Stimulated activated CD8-positive, alpha-beta memory T cell treated with anti-CD3 and anti-CD28 coated beads, Interleukin-7, amount 100 ng/mL, for 1 hour (primary cell): ENCODE measurements at places on chromosomes 1 and 21.

DNA sequence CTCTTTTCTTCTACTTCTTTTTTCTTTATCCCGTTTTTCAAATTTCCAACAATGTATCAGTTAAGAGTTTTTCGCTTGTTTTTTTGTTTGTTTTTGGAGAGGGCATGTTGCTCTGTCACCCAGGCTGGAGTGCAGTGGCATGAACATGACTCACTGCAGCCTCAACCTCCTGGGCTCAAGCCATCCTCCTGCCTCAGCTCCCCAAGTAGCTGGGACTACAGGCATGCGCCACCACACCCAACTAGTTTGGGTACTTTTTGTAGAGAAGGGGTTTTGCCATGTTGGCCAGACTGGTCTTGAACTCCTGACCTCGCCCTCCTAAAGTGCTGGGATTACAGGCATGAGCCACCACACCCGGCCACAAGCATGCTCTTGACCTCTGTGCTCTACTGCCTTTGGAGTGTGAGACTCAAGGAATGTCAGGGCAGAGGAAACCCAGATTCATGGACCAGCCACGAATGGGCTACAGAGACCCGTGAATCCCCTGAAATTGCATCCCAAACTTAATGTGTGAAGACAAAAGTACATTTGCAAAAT is 65.1 kb upstream of the HSD17B7 start:
- no peak for DNase-seq

DNA sequence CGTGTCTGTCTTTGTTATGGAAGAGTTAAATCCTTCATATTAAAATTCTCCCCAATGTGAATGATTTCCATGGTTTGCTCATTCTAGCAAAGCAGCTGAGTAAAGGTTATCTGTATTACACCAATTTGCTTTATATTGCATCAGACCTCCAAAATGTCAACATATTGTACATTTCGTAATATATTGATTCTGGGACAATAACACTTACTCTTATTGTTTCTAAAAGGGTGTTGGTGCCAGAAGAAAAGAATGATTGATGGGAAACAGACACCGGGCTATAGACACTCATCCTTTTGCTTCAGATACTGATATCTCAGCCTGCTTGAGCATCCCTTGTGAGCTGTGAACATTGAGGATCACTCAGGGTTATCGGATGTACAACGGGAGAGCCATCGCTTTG is 7.0 kb downstream of the NTNG1 start:
- DNase-seq, result no peak

DNA sequence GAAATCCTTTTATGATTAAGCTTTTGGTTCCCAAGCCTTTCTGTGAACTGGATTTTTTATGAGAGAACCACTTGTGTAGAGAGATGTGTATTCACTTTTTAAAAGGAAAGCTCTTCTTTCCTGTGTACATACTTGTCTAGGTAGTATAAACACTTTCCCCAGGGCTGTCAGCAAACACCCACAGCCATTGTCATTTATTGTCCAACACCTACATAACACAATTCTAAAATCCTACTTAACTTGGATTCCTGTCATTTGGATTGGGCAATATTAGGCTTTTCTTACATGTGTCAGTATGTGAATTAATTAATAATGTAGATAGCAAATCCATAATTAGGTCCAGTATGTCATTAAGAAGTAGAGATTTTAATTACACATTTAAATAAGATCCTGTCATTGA is 12.3 kb downstream of the DDX20 start:
- DNase-seq, result no peak

- no peak for DNase-seq
Observed at GRCh38 chr21:40454057-40454456, 392.9 kb downstream of the DSCAM start.

DNA sequence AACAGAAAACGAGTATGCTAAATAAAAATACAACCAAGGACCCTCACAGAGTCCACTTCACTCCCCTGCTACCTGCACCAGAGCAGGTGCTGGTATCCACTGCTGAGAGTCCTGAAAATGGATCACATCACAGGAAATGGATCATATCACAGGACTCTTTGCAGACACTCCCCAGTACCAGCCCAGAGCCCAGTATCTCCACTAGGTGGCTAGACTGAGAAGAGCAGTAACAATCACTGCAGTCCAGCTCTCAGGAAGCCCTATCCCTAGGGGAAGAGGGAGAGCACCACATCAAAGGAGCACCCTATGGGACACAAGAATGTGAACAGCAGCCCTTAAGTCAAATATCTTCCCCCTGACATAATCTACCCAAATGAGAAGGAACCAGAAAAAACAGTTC is 28.0 kb downstream of the AGBL4 start:
- no peak for DNase-seq

DNA sequence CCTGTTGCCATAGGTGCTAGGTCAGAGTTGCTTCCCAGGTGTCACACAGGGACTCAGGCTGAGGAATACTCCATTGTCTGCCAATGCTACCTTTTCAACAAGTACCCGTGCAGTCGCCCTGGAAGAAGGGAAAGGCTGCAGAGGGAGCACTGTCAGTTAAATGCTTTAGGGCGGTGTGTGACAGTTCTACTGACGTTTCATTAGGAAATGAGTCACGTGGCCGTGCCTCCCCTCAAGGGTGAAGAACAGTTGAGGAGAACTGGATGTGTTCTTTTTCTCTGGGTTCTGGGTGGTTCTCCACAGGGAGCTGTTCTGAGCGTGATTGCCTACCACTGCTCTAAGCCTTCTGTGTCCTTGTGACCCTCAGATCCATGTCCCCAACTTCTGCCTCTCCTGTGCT is 197.6 kb downstream of the CACNA1E start:
- no peak for DNase-seq

GRCh38 chr1:95117207-95118066 is at the start of gene TLCD4:
TLCD4 (plus strand) TSS chr1:95117355; CDS start chr1:95143902, 26,547 bp downstream.
- no peak for DNase-seq
